NCI-H460 (cell line): ENCODE measurements at places on chromosomes 2 and 18. TPM values are rescaled to one million over a fixed set of nuclear protein-coding genes. Genes with fewer than 3 reads are reported as not detected.

CPS1 gene
- 683 and 686 TPM in 2 replicates for total RNA-seq

CD226 gene
- 41.8 and 45.5 TPM in 2 replicates for total RNA-seq

IL1R1 gene
- total RNA-seq = 15.6 and 16.3 TPM in 2 replicates

ST6GAL2 gene
- not detected in 2 replicates for total RNA-seq

SRD5A2 gene
- total RNA-seq = 0.05 TPM in 1 of 2 replicates, not detected in the other

CHRNG gene
- total RNA-seq = not detected in 2 replicates

SERPINB10 gene
- not detected in 2 replicates for total RNA-seq

RAB6C gene
- total RNA-seq = not detected in 2 replicates

NPAS2 gene
- total RNA-seq = 30.6 and 42.3 TPM in 2 replicates

INHBB gene
- 0.07 TPM in 1 of 2 replicates, not detected in the other for total RNA-seq

ANKRD30B gene
- total RNA-seq = not detected in 2 replicates

POTEC gene
- total RNA-seq = not detected in 2 replicates

LAMA1 gene
- total RNA-seq = 222 and 233 TPM in 2 replicates

NYAP2 gene
- not detected in 2 replicates for total RNA-seq

SDC1 gene
- 27.3 and 31.7 TPM in 2 replicates for total RNA-seq

EVX2 gene
- not detected in 2 replicates for total RNA-seq

TMEM163 gene
- total RNA-seq = not detected in 2 replicates

RIT2 gene
- total RNA-seq = not detected in 2 replicates

TRIM54 gene
- total RNA-seq = 0.12 TPM in 1 of 2 replicates, not detected in the other

LIMS4 gene
- not detected in 2 replicates for total RNA-seq

KATNAL2 gene
- total RNA-seq = 0.87 and 1.0 TPM in 2 replicates

SKOR2 gene
- not detected in 2 replicates for total RNA-seq

C2orf72 gene
- total RNA-seq = 1.1 and 2.0 TPM in 2 replicates

PLCD4 gene
- 2.8 and 7.6 TPM in 2 replicates for total RNA-seq

ASXL3 gene
- total RNA-seq = 0.20 and 0.26 TPM in 2 replicates

KIF5C gene
- total RNA-seq = 0.46 and 0.64 TPM in 2 replicates

RUFY4 gene
- 0.20 TPM in 1 of 2 replicates, not detected in the other for total RNA-seq

REG3G gene
- not detected in 2 replicates for total RNA-seq

SCG2 gene
- 11.2 and 13.0 TPM in 2 replicates for total RNA-seq

SMIM21 gene
- not detected in 2 replicates for total RNA-seq

LHCGR gene
- total RNA-seq = 0.32 and 0.40 TPM in 2 replicates

DNAH6 gene
- total RNA-seq = 0.02 and 0.06 TPM in 2 replicates

GNAL gene
- total RNA-seq = 8.6 TPM in 2 replicates

TP53I3 gene
- 20.2 and 21.4 TPM in 2 replicates for total RNA-seq

TCF23 gene
- total RNA-seq = not detected in 2 replicates

KIAA2012 gene
- not detected in 2 replicates for total RNA-seq

OXER1 gene
- not detected in 2 replicates for total RNA-seq

RIF1 gene
- total RNA-seq = 46.3 and 50.9 TPM in 2 replicates

RAB27B gene
- 28.5 and 30.4 TPM in 2 replicates for total RNA-seq

XIRP2 gene
- not detected in 2 replicates for total RNA-seq

ERBB4 gene
- 0.26 and 0.32 TPM in 2 replicates for total RNA-seq

CMPK2 gene
- 0.17 and 0.40 TPM in 2 replicates for total RNA-seq

MC4R gene
- not detected in 2 replicates for total RNA-seq

KHK gene
- 1.2 and 1.7 TPM in 2 replicates for total RNA-seq

CRYGC gene
- not detected in 2 replicates for total RNA-seq

CCDC178 gene
- 0.42 TPM in 1 of 2 replicates, not detected in the other for total RNA-seq
